ENCODE measurements at places on chromosomes 5 and 9.

- DNase-seq, result no peak
Measured at GRCh38 chr9:15155323-15155722, 151.7 kb downstream of the TTC39B start.

- DNase-seq, result no peak
Measured at GRCh38 chr9:125515983-125516940, 190.7 kb downstream of the MAPKAP1 start.

- no peak for DNase-seq
Measured at GRCh38 chr9:93231121-93231694, 47.3 kb downstream of the WNK2 start.

DNA sequence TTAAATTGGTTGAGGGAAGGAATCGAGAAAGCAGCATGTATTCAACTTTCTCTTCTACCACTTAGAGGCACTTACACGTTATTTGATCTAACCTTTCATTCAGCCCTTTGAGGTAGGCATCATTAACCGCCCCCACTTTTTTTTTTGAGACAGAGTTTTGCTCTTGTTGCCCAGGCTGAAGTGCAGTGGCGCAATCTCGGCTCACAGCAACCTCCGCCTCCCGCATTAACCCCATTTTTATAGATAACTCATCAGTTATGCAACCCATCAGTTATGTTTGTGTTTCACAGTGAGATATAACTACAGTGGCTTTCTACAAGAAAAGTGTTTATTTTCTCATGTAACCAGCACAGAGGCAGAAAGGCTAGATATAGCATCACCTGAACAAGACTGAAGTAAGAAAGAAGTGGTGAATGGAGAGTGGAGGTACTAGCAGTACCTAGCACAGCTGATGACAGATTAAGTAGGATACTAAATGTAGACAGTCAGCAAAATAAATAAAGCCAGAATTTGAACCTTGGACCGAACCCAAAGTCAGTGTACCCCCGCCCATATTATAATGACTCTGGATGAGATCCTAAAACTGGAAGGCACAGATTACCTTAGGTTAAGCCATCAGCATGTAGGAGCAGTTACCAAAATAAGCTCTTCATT, 91.2 kb downstream of the PJA2 start:
- DNase-seq, result no peak

- no peak for DNase-seq
Measured at GRCh38 chr9:36815023-36815422, 219.0 kb downstream of the PAX5 start.

- peak; percentile 23 for DNase-seq
Measured at GRCh38 chr5:14870337-14871213, 1.0 kb downstream of the ANKH start.

GRCh38 chr5:54062958-54063357, 247.4 kb downstream of the ARL15 start:
- no peak for DNase-seq

GRCh38 chr5:108367679-108368334, 14.1 kb downstream of the FBXL17 start:
- no peak for DNase-seq

GRCh38 chr5:638501-639252, 26.5 kb downstream of the CEP72 start:
- no peak for DNase-seq

- no peak for DNase-seq
Measured at GRCh38 chr5:69276422-69277174, 41.9 kb downstream of the CDK7 start.

DNA sequence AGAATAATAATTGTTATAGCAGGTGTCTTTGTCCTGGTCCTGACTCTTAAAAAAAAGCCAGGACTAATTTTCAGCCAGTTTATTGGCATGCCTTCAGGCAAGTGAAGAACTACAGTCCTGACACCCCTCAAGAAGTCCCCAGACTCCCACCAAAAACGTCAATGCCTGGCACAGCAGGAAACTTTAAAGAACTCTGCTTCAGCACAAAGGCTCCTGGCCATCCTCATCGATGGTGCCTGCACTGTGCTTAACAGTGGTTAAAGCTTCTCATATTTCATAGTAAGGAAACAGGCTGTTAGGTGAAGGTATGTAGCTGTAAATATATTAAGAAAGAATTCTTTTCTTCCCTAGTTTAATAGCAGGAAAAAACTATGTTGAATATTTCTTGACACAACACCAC, 280.1 kb upstream of the PUM3 start:
- DNase-seq, result no peak

All from activated CD4-positive, alpha-beta T cell treated with anti-CD3 and anti-CD28 coated beads, Interleukin-2, Interleukin-4, amounts not matched to agents 100 ng/mL and 50 ng/mL, durations not matched to agents 16 hours and 8 hours (primary cell).